Activated CD4-positive, alpha-beta T cell treated with anti-CD3 and anti-CD28 coated beads, Interleukin-2, amount 50 U/mL, for 24 hours (primary cell): ENCODE measurements at places on chromosomes 7 and 10.
A peak's percentile ranks its signal among the peaks of the same experiment; 100 is the strongest.

- DNase-seq, result no peak
Observed at GRCh38 chr10:132481690-132482089, 55.9 kb upstream of the INPP5A start.

- no peak for DNase-seq
Observed at GRCh38 chr10:131730771-131731497, 169.9 kb upstream of the PPP2R2D start.

DNA sequence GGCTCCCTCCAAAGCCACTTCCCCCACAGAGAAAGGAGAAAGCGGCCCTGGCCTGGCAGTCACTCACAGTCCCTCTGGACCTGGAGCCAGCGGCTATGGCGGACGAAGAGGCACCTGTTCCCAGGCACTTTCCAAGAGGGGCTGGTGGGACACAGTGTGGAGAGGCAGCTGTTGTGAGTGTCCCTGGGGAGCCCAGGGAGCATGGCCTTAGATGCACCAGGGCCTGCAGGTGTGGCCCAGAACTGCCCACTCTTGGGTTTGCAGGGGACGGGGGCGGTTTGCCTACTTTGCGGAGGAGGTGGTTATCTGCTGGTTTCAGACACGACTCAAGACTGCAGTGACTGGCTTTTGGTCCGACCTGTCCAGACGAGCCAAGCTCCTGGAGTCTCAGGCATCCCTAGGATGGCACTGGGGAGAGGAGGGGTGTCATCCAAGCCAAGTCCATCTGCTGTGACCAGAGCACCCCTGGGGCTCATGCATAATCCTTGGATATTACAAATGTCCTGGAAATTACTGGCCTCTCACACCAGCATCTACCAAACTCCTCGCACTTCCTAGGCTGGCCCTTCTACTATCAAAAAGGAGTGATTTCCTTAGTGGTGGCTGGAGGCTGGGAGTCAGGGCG lies 18.4 kb downstream of the CTBP2 start:
- no peak for DNase-seq

- no peak for DNase-seq
Observed at GRCh38 chr7:39317107-39317506, 249.1 kb upstream of the YAE1 start.

GRCh38 chr7:111018447-111018846 lies 72.5 kb upstream of the LRRN3 start:
- DNase-seq, result no peak

DNA sequence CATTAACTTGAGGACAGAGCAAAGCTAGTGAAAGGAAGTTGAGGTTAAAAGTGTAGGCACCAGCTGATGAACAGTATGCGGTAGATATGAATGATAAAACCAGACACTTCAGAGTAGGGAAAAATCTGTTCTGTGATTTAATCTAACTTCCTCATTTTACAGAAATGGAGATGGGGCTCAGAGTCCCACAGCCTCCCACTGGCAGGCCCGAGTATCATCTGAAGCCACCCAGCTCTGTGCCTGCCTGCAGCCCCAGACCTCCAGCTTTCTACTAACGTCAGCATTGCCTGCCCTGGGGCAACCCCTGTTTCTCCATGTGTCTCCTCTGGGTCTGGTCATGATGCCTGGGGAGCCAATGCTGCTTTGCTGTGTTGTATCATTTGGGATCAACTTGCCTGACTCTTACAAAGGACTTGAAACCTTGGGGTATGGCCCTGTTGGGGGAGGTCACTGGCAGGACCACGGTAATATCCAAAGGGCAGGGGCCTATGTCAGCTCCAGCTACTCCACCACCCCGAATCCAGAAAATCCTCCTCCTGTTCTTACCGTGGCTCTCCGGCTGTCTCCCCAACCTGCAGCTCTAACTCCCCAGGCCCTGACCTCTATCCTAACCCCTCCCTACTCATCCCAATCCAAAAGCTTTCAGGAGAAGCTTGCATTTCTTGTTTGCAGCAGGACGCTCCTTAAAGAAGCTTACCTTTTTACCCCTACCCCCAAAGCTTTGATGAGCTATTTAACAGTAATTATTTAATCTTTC lies 56.2 kb upstream of the NPY start:
- no peak for DNase-seq

DNA sequence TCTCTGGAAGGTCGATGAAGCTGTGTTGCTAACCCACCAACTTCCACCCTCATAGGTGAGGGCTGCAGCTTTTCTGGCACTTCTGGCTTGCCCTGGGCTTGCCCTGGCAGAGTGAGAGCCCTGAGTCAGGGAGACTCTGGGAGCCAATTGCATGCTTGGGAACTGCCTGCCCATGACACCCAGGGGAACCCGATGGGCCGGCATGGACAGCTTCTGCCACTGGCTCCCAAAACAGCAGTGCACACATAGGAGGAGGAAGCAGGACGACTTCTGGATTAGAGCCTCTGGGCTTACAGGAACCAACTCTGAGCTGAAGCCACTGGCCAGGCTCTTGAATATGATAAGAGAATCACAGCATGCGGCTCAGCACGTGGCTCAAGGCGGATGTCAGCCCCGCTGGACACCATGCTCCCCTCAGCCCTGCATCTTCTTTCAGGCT lies 135.2 kb upstream of the UNC5B start:
- no peak for DNase-seq

GRCh38 chr10:28367929-28368484 lies 65.1 kb upstream of the MPP7 start:
- DNase-seq, result no peak

- no peak for DNase-seq
Observed at GRCh38 chr10:33257439-33258080, 76.9 kb downstream of the NRP1 start.

DNA sequence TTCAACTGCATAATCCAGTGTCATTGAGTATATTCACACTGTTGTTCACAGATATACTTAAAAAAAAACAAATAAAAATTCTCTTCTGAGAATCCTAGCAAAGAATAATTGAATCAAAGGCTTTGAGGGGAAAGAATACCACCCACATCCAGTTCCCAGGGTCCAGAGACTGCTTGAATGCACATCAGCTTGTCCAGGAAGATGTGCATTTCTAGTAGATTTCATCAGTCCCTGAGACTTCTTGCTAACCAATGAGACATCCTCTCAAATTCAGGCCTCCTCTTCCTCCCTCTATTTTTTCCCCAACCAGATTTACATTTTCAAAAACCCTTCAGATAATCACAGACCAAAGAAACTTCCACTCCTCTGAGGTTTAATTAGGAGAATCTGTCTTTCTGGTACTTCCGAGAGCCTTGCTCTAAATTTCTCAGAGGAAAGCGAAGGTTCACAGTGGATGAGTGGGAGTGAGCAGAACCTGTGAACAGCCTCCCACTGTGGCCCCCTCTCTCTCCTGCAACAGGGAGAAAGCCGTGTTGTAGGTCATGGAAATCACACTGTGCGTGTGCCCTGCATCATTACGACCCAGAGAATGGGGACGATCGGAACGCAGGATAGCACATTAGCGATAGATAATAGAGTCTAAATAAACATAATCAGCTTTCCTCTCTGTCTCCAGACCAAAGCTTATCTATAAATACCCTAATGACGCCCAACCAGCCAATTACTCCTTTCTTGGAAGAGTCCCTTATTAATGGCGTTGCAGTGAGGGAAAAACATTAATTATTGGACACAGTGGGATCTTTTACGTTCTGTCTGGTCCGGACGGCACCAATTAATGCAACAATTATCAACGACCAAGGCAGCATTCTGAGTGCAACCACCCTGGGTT lies 212.5 kb downstream of the EMX2 start:
- DNase-seq, result no peak

DNA sequence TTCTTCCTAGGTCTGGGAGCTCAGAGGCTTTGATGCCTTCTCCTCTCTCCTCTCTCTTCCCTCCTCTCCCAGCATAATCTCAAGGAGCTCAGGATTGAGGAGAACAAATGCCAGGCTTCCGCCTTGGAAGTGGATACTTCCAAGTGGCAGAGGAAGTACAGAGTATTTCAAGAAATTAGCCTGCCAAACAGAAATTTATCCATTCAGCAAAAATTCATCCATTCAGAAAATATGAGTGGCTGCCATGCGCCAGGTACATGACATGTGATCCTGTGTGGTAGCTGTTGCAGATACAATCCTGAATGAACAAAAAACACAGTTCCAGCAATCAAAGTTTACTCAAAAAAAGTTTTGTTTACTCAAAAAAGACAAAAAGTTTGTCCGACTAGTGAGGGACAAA lies 18.4 kb downstream of the NOLC1 start:
- DNase-seq, result no peak

- no peak for DNase-seq
Observed at GRCh38 chr7:106592282-106593027, 68.5 kb downstream of the CCDC71L start.

GRCh38 chr7:135285547-135286233 lies 52.1 kb downstream of the STRA8 start:
- DNase-seq, result no peak

GRCh38 chr7:140650367-140650766 lies 9.8 kb upstream of the DENND2A start:
- no peak for DNase-seq

- DNase-seq, result no peak
Observed at GRCh38 chr7:29987083-29987482, 2.5 kb downstream of the SCRN1 start.

- DNase-seq, result peak; percentile 63
Observed at GRCh38 chr7:138875794-138876193, 77.8 kb upstream of the ATP6V0A4 start.

DNA sequence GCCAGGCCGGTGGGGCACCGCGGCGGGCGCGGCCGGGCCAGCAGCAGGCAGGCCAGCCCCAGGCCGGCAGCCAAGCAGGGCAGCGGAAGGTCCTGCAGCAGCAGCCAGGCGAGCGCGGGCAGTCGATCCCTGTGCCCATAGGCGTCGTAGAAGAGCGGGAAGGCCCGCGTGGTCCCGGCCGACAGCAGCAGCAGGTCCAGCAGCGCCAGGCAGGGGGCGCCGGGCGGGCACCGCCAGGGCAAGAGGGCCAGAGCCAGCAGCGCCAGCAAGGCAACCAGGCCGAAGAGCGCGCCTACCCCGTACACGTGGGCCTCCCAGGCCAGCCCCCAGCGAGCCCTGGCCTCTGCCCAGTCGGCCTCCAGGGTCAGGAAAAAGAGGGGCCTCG lies 8.4 kb upstream of the RBM28 start:
- DNase-seq, result no peak

DNA sequence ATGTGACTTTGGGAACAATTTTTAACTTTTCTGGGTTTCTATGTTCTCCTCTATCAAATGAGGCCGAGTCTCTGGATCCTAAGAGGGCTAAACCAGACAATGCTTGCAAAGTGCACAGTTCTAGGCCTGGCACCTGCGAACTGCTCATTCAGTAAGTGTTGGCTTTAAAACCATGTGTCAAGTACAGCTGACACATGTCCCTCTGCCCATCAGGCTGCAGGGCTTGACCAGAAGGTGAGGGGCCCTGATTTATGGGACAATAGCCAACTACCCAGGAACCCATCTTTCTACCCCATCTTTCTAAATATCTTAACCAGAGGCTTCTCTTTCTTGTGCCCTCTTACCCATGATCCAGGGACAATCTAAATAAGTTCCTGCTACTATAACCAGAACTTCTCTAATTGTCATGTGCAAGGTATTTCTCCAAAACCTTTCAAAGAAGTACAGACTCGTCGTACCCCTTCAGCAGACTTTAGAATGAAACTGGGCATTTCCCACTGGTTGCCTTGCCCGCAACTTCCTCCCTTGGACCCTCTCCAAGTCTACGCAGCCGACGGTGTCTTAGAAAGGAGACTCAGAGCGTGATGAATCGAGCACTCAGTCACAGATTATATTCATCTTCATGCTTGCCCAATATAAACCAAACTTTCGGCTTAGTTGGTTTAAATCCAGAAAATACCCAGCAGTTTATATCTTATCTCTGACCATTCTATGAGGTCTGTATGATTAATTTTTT lies 69.8 kb upstream of the STEAP1B start:
- no peak for DNase-seq

- DNase-seq, result no peak
Observed at GRCh38 chr7:92669616-92670165, 79.5 kb upstream of the FAM133B start.

DNA sequence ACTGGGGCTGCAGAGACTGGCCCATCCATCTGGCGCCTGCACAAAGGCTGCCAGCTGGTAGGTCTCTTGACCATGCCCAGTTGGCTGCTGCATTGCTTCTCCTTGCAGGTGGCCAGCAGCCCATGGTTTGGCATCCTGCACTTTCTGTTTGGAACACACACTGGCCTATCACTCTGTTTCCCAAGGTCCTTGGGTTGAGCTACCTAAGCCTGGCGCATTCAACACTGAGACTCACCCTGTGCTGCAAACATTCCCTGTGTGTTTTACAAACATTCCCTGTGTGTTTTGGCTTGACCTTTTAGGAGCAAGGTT lies 55.5 kb downstream of the TACR2 start:
- DNase-seq, result no peak

DNA sequence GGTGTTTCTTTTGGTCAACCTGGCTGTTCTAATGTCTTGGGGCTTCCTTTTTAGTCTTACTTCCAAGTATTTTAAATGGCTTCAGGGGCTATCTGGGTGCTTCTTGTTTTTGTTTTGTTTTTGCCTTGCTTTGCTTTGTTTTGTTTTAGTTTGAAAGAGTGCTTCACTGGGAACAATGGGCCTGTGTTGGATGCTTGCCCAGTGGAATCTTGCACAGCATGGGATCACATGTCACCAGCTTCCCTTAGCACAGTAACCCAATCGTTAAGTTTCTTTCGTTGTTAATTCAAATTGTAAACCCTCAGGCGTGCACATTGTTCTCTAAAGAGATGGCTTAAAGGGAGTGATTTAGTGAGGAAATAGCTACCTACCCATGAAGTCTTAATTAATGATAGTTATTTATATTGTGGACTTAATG lies 8.9 kb downstream of the COL17A1 start:
- no peak for DNase-seq

- no peak for DNase-seq
Observed at GRCh38 chr10:123721441-123722049, 55.4 kb downstream of the GPR26 start.

DNA sequence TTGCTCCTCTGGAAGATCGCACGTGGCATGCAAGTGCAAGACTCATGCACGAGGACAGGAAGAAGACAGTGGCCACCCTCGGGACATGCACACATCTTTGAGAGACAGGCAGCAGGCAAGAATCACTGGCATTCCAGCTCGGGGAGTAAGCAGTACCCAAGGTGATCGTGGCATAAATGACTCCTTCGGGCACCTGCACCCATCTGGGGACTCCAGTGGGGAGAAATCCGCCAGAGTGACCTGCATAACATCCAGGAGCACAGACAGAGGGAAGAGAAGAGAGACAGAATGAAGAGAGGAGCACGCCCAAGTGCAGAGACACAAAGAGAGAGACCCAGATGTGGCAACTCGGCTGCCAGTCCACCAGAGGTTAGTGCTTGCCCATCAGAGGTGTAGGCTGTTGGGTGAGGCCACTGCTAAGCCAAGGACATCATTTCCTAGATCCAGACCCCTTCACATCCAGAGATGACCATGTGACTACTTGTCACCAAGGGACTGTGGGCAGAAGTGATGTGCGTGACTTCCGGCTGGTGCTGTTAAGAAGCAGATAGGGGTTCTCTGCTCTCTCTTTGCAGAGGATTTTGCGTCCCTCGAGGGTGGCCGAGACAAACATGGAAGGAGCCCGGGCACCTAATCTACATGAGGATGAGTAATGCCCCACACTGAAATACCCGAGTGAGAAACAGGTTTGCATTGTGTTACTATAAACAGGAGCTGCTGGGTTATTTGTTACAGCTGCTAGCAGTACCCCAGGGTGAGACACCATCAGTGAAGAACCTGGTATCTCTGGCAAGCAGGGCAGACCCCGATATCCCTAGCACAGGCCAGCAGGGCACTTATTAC lies 80.6 kb downstream of the VWA2 start:
- no peak for DNase-seq
